ENCODE measurements at places on chromosomes 7 and 10.

- DNase-seq, result no peak
Measured at GRCh38 chr10:117647306-117647705, 104.8 kb downstream of the EMX2 start.

DNA sequence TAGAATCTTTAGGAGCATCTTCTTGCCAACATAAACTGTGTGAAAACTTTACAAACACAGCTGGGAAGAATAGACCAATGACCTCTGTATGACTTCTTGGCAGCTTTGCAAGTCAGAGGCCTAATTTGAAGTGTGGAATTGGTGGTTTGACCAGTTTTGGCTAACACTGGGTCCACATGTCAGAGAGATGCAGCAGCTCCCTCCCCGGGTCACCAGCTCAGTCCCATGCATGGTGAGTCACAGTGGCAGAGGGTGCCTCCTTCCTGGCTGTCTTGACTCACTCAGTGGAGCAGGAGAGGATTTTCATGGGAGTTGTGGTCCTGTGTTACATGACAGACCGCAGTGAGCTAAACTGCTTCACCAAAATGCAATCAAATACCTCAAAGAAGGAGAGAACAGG, 8.2 kb upstream of the STARD3NL start:
- DNase-seq, result no peak

DNA sequence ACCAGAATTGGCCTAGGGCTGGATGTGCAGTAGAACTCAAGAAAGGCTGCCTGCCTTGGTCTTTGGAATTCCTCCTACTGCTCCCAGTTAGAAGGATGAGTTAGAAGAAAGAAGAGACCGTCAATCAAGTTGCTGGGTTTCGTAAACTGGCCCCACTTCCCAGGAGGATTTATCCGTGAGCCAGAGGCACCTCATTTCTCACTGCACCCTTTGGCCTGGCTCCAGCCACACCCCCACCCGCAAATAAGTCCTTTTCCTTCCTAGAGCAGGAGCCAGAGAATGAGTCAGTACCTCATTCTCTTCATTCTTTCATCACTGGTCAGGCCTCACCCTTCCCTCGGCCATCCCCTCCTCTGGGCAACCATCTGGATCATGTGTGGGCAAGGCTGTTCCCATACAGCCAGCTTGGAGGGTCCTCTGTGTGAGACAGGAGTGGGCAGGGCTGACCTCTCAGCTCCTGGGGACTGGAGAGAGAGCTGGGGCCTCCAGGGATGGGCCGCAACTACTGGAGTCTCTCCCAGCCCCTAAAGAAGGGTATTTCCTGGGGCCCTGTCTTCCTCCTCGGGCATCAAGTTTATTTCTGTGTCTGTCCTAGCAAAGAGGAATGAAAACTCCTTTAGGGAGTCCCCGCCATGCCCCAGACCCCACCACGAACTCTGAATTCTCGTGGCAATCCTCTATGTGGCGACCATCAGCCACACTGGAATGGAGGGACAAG, 87.2 kb upstream of the DUSP5 start:
- DNase-seq, result no peak

- no peak for DNase-seq
Measured at GRCh38 chr10:81876253-81877077, 1.5 kb downstream of the NRG3 start.

DNA sequence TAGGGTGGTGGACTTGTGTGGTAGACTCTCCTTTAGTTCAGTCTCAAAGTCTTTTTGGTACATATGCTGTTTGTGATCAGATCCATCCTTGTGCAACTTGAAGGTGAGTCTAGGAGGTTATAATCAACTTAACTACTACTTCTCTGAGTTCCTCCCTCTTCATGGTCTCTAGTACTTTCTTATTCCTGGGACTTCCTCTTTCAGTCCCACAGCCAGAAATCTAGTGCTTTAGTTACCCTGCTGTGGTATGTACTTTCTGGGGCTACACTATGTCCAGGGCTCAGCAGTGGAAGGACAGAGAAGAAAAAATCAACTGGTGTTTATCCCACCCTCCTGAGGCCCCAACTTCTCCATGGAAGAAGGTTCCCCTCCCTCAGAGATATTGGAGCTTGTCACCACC, 19.4 kb upstream of the ATAD1 start:
- no peak for DNase-seq

DNA sequence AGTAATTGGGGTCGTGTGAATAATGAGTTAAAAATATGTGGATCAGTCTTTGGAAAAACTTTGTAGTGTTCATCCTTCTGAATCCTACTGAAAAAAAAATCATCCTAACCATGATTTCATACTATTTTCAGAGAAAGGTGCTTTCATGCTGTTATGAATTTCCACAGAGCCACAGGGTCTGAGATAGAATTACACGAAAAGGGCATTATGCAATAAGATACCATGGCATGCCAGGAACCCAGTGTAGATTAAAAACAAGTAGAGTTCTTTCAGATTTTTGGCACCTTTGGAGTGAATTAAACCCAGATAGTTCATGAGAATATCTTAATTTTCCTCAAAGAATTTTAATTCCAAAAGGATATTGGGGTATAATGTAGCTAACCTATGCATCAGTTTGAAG, 47.5 kb upstream of the AGMO start:
- DNase-seq, result no peak

GRCh38 chr10:129441372-129442009, 25.6 kb upstream of the MGMT start:
- no peak for DNase-seq

GRCh38 chr10:102132563-102133372, at the start of gene PPRC1:
Gene PPRC1, plus strand, starts transcription at chr10:102133040. Its CDS starts 29 bp downstream, at chr10:102133069.
- DNase-seq, result peak; percentile 92

DNA sequence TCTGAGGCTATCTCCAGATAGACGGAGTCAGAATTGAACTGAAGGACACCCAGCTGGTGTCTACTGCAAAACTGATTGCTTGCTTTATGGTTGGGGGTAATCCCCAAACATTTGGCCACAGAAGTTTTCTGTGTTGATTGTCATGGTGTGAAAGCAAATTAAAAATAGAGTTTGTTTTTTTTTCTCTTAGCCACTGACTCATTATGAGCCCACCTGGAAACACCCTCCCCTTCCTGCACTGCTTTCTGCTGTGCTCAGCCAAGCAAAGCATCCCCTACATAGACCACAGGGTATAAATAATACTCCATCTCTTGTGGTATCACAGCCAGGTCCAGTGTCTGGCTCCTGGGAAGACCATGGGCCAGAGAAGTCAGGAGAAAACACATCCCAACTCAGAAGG, 6.5 kb upstream of the VWC2 start:
- DNase-seq, result no peak

GRCh38 chr10:127275793-127276450, 79.5 kb upstream of the INSYN2A start:
- DNase-seq, result no peak

DNA sequence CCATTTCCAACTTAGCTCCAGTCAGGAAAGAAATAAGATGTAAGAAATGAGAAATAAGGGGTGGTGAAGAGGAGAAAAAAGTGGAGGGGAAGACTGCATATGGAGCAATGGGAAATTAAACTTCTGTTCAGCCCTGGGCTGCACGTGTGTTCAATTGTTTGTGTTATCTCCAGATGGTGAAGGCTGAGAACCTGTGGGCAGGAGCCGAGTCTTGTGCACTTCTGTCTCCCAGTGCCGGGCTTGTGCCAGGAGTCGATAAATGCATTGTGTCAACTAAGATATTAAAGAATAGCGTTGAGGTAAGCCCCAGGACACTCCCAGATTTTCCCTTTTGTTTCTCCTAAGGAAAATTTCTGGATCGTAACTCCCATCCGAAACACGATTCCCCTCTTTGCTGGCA, 98.2 kb downstream of the PRLHR start:
- DNase-seq, result no peak

DNA sequence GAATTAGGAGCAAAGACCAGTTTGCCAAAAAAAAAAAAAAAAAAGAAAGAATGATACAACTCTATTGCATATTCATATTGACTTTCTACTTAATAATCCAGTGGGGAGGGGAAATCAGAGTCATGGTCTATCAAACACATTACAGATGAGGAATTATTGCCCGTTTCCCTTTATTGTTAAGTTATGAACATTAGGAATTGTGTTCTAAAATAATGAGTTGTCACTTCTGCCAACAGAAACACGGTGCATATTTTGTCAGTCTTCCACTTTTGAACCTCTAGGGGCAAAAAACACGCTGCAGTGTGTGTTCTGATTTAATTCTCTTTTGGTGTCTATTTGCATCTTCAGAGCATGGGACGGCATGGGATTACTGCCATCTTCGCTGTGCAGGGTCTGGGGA, 115.7 kb upstream of the RHOBTB1 start:
- no peak for DNase-seq

GRCh38 chr7:104983076-104983577, 30.9 kb upstream of the KMT2E start:
- no peak for DNase-seq

- DNase-seq, result no peak
Measured at GRCh38 chr10:33112831-33113455, 154.9 kb upstream of the ITGB1 start.

- no peak for DNase-seq
Measured at GRCh38 chr10:11115337-11115736, 97.7 kb downstream of the CELF2 start.

DNA sequence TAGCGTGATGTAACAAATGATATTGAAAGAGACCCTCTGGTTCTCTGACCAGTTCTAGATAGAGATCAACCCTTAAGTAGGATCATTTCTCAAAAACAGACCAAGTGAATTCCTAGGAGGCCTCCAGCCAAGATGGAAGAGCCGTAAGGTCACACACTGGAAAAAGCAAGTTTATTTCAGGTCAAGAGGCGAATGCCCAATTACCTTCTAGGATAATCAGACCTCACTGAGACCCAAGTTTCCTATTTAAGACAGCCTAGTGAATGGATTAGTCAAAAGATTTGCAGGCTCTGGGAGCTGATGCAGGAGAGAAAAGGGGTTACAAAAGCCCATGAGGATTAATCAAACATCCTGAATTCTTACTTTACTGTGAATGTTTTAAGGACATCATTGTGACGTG, 486.1 kb upstream of the NRP1 start:
- no peak for DNase-seq

DNA sequence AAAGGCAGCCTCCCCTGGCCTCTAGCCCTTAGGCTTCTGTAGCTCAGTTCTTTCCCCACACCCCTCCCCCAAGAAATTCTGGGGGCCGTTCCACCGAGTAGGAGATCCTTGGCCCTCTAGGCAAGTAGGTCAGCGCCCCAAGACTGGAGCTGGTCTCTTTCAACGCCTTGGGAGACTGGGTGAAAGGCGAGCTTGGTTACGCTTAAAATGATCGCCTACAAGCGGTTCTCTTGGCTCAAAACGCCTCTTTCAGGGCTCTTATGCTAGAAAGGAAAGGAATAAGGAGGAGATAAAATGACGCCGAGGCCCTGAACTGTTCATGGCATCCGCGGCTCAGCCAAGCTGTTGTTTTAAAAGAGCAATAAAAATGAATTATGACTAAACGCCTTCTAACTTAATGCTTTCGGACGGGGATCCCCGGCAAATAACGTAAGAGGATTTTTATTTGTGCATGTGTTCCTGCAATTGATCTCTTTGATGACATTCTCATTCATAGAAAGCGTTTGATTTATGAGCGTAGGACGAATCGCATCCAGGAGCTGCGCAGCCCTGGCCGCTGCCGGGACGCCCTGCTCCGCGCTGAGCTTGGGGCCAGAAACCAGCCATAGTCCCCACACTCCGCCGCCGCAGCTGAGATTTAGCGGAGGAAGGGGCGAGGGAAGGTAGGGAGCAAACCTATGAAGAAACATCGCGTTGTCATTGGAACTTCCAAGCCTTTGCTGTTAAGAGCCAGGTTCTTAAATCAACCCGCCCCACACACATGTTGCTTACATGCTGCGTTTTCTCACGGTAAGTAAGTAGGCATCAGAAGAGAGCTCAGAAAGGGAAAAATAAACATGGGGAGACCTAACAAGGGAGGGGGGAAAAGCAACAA, 3.0 kb upstream of the HOXA1 start:
- DNase-seq, result no peak

DNA sequence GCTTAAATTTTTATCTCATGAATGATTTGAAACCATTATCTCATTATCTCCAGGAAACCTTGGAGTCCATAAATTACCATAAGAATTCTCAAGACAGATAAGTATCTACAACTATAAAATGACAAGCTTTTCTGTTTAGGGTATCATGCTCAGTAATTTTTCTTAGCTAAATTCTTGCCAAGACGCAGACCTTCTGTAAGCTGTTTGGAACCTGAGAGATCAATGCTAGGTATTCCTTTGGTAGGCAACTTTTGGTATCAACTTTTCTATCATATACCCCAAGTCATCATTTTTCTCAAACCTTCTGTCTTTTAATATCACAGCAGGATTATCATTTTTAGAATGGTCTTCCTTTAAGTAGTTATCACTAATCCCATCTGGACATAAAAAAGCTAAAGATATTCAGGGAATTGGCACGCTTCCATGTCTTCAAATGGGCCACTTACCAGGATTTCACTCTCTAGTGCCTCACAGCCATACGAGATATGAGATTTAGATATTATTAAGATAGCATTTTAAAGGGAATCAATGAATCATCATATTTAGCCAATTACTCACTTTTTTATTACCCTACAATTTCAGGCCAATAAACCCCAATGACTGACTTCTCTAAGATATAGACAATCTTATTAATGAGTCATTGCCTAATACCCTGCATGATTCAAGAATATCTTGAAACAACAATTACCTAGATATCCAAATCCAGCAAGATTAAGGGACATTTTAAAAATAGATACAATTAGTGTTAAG, 544.1 kb downstream of the HTR7 start:
- DNase-seq, result no peak

DNA sequence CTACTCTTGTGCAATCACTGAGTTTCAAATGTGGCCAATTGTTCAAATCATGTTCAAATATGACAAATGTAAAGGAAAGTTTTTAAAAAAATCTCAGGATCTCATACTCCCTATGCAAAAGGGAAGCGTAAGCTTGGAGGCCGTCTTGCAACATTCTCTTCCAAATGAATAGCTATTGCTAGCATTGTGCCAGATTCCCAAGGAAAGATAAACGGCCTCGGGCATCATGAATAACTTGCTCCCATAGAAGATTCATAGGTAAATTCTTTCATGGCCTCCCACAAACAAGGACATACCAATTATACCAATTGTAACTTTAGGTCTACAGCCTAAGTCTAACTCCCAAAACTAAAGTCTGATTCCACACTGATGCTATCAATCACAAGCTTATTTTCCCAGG, 416.9 kb downstream of the THSD7A start:
- no peak for DNase-seq

DNA sequence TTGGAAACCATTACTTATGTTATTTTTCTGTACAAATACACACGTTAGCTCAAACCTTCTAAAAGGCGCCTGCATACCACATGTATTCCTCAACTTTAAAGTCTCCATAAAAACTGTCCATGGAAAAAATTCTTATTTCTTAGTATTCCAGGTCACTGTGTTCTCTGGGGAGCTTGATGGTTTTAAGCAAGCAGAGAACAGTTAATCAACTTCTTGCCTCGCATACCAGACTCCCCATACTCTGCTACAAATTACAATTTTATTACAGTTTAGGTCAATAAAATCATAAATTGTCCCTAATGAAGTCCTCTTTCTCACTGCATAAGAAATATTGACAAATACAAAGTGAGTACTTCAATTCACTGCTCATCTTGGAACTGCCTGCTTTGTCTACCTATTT, 77.0 kb upstream of the GPR22 start:
- DNase-seq, result no peak
